ENCODE measurements at places on chromosomes 11 and 22.

GRCh38 chr11:789943-790342 lies at the start of gene CEND1:
Gene CEND1 (minus strand): TSS chr11:790090. CDS start chr11:788576, 1,514 bp downstream.
- DNase-seq, result peak; percentile 72

- DNase-seq, result no peak
These were observed 19.2 kb downstream of the EMID1 start for GRCh38 chr22:29224859-29225410.

DNA sequence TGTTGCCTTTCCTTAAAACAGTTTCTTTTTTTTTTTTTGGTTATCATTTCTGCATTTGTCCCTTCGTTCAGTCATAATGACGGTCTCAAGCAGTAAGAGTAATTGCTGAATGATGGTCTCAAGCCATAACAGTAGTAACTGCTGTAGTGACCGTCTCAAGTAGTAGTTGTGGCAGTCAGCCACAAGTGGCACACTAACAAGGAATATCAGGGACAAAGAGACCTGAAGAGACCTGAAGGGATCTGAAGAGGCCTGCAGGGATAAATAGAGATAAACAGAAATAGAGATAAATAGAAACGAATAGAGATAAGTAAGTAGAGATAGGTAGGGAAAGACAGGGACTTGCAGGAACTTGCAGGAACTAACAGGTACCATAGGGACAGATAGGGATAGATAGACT lies 42.7 kb upstream of the MRGPRX1 start:
- DNase-seq, result no peak

- peak; percentile 69 for DNase-seq
These were observed 26.0 kb upstream of the FADD start for GRCh38 chr11:70176940-70177689.

- DNase-seq, result peak; percentile 61
These were observed 44.5 kb downstream of the ZNF280B start for GRCh38 chr22:22463855-22464540.

GRCh38 chr22:40009951-40010671 lies 15.4 kb downstream of the FAM83F start:
- DNase-seq, result peak; percentile 16

DNA sequence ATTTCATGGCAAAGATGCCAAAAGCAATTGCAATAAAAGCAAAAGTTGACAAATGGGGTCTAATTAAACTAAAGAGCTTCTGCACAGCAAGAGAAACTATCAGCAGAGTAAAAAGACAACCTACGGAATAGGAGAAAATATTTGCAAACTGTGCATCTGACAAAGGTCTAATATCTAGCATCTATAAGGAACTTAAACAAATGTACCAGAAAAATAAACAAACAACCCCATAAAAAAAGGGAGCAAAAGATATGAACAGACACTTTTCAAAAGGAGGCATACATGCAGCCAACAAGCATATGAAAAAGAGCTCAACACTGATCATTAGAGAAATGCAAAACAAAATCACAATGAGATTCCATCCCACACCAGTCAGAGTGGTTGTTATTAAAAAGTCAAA lies 60.3 kb downstream of the AASDHPPT start:
- no peak for DNase-seq

- no peak for DNase-seq
These were observed 57.6 kb downstream of the REXO2 start for GRCh38 chr11:114496915-114497314.

DNA sequence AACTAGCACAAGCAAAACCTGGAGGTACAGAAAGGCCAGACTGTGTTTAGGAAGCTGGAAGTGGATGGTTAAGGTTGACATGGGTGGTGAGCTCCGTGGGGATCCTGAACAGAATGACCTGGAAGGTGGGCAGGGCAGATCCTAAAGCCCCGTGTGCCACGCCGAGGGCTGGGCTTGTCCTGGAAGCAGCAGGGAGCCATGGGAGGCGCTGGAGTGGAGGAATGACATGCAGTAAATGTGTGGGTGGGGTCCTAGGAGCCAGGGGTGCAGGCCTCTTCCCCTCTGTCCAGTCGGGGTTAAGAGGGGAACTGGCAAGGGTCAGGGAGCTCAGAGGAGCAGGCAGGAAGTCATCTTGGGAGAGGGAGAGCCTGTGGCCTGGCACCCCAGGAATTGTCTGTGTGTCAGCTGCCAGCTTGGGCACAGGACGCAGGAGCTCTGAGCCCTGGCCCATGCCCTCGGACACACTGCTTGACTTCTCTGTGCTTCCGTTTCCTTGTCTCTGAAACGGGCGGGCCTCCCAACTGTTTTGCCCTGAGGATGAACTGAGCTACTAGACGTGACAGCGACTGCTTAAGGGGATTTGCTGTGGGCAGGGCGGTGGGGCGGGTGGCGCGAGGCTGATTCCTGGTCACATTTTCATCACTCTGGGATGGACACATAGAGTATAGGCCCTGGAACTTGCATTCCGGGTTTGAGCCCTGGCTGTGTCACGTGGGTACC lies 75.7 kb downstream of the MPPED1 start:
- DNase-seq, result no peak

GRCh38 chr11:33067294-33067693 lies 27.9 kb downstream of the TCP11L1 start:
- DNase-seq, result no peak

DNA sequence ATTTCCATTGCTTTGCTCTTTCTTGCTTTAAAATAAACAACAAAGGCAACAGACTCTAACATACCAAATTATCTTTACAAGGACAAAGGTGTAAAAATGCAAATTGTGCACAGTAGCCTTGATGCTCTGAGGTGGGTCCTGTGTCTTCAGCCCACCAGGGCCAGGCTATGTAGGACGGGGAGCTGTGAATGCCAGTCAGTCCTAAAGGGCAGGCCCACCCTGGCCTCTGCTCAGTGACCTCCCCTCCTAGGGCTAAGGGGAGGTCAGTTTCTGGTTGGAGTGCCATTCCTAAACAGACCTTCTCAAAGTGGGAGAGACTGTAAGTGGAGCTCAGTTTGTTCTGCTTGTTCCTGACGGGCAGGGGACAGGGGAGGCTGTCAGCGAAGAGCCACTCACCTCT lies 78.0 kb upstream of the SUSD2 start:
- no peak for DNase-seq

DNA sequence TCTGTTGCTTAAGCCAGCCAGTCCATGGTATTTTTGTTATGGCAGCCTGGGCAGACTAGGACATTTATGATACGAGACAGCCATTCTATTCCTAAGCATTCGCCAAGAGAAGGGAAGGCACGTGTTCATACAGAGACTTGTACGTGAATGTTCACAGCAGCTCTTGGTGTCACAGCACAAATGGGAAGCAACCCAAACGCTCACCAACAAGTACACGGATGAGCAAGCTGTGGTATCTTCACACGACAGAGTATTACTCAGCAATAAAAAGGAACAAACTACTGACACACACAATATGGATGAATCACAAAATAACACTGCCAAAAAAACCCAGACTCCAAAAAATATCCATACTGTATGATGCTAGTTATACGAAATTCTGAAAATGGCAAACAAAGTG lies 85.1 kb downstream of the PHF21B start:
- DNase-seq, result peak; percentile 6

DNA sequence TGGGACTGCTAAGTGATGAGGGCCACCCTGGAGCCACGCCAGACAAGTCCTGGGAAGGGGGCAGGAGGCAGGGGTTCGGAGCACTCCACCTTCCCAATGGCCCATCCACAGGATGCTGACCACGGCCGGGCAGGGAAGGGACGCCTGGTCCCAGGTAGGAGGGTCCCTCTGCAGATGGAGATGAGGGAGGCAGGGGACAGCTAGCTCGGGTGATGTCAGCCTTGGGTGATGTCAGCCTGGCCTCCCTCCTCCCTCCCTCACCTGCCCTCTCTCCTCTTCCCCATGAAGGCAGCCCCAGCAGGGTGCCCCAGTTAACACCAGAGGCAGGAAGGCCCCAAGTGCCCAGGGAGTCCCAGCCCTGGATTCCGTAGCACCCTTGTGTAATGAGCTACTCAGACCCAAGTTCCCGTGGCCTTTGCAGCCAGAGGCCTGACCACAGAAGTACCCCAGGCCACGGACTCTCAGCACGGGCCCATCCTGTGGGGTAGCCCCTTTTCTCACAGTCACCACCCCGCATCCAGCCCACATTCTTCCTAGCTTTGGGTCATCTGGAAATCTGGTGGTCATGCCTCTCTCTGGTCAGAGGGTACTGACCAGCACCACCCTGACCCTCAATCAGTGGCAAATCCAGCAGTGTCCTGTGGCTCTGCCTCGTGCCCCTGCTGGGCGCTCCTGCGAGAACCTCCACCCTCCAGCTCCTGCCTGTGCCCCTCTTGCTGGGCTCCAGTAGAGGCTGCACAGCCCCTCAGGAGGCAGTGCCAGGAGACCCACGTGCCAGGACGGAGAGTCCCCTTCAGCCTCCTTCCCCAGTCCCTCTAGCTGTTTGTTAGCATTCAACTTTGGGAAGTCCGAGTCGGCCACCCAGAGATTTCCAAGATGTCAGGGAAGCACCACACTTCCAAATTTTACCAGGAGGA lies 47.4 kb downstream of the SHANK2 start:
- DNase-seq, result no peak

DNA sequence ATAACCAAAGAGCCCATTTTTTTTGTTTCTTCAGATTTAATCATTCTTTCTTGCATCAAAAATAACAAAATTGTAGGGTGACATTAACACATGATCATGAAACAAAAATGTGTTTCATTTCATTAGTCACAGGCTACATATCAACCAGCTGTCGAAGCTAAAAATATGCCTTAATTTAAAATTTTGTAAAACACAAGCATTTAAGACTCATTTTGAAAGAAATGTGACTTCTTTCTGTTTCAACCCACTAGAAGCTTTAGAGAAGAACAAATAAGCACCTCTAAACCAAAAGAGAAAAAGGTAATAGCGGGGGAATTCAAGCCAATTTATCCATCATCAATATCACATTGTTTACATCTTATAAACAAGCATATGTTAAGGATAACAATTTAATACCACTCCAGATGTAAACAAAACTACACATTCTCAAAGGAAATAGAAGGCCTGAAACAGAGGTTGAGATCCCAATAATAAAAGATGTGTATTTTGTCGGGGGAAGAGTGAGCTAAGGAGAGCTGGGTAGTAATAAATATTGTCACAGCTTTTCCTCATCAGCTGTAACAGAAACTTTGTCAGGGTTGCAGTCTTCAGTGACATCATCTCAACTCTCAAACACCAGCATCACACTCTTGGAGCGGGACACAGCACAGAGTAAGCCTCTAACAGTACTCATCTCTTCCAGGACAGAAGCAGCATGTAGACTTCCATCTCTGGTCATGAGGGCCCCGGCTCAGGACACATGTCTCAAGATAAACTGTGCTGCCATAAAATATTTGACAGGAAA lies 42.0 kb downstream of the ALG9 start:
- DNase-seq, result no peak

- no peak for DNase-seq
These were observed 88.3 kb downstream of the OSBP2 start for GRCh38 chr22:30783021-30783420.

- no peak for DNase-seq
These were observed 1329.0 kb downstream of the LRRC4C start for GRCh38 chr11:40130427-40130826.

- DNase-seq, result no peak
These were observed 3.6 kb upstream of the USP18 start for GRCh38 chr22:18146389-18146753.

DNA sequence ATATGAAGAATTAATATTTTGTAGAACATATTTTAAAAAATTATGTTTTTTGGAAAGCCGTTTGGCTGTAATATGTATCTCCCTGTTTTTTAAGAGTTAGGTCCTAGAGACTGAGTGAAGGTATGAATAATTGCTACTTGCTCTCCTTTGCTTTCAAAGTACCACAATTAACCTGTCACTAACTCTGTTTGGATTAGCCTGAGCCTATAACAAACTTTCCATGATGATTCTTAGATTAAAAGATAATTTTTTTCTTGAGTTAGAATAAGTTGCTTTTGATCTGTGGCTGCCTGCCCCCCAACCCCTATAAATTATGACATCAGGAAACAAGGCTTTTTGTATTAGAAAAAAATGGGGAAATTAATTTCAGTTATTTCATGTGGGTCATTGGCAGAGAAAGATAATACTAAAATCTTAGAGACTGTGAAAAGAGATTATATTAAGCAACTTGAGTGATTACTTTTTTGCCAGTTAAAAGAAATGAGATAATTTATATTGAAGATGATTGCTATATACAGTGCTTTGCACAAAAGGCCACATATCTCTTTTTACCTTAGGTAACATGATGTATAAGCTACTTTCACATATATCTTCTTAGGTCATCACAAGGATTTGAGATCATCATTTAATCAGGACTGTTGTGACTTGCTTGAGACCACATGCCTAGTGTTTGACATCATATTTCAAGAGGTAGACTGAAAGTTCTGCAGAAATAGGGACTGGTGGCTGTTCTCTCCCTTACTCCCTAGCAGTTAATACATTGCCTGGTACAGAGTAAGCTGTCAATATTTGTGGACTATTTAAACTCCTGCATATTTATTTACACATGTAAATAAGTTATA lies 9.6 kb downstream of the MTMR3 start:
- DNase-seq, result no peak

- no peak for DNase-seq
These were observed 188.9 kb upstream of the SESN3 start for GRCh38 chr11:95419915-95420314.

- DNase-seq, result no peak
These were observed 327.0 kb upstream of the CCDC90B start for GRCh38 chr11:83612891-83613766.

DNA sequence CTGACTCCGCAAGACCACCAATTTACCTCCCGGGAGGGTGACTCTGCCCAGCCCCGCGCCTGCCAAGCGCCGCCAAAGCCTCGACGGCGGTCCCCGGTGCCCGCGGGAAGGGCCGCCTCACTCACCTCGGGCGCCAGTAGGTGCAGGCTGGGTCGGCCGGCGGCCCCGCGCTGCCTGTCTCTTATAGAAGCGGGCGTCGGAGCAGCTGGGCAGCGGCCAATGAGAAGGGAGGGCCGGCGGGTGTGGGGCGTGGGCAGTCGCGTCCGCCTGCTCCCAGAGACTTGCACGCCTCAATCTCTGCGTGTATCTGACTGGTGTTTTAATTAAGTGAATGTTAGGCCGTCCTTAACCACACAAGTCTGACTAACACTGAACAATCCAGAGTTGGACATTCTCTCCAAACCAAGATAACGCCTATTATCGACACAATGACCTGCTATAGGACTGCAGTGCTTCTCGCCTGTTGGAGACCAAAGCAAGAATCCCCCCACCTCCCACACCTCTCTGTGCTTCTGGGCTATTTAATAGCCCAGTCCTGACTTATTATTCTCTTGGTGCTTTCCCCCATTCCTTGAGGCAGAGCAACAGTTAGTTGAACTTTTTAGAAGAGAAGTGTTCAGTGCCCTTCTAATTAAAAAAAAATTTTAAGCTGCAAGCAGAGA lies at the start of gene TPH1:
TPH1 (minus strand) TSS at position 154 of the 662 bp plus-strand sequence. CDS start 5,507 bp downstream, outside the sequence.
- no peak for DNase-seq

Measured in activated CD4-positive, alpha-beta T cell treated with anti-CD3 and anti-CD28 coated beads, Interleukin-2, amount 50 U/mL, for 48 hours (primary cell).